AG09319 (cell line): ENCODE measurements at places on chromosomes 7 and 10.

GRCh38 chr7:41162612-41163011 lies 540.3 kb downstream of the INHBA start:
- DNase-seq = no peak

GRCh38 chr7:157543791-157544190 lies 207.0 kb downstream of the DNAJB6 start:
- no peak for DNase-seq

DNA sequence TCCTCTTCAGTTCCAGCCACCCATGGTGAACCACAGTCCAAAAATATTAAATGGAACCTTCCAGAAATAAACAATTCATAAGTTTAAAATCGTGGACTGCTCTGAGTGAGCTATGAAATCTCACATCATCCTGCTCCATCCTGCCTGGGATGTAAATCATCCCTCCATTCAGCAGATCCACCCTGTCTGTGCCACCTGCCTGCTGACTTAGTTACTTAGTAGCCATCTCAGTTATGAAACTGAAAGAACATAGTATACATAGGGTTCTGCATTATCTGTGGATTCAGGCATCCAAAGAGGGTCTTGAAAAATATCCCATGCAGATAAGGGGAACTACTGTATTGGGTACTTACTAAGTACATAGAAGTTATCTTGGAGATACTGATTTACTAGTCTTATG lies 89.0 kb downstream of the ST8SIA6 start:
- no peak for DNase-seq

DNA sequence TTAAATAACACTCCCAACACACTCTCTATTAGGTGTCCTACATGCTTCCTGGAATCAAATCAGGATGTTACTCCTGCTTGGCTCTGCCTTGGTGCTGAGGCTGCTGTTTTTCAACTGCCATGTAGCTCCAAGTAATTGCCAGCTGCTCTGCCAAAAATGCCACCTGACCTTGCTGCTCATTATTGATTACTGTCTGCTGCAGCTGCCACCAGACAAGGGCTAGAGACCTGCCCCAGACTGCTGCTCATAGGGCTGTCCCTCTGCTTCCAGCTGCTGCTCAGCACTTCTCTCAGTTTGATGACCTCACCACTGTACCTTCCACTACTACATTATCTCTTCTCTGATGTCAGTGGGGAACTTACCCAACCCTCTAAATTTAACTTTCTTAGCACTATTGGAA lies 102.5 kb downstream of the PCLO start:
- no peak for DNase-seq

GRCh38 chr10:122127943-122128342 lies 139.0 kb downstream of the TACC2 start:
- DNase-seq = no peak

GRCh38 chr10:16648366-16648765 lies 126.7 kb upstream of the C1QL3 start:
- no peak for DNase-seq

- DNase-seq = no peak
These were observed 154.1 kb upstream of the UNC5B start for GRCh38 chr10:71058308-71058707.

GRCh38 chr10:86756511-86757112 lies at the start of gene BMPR1A:
BMPR1A (plus strand) TSS chr10:86756619; CDS start chr10:86876019, 119,400 bp downstream.
- no peak for DNase-seq

DNA sequence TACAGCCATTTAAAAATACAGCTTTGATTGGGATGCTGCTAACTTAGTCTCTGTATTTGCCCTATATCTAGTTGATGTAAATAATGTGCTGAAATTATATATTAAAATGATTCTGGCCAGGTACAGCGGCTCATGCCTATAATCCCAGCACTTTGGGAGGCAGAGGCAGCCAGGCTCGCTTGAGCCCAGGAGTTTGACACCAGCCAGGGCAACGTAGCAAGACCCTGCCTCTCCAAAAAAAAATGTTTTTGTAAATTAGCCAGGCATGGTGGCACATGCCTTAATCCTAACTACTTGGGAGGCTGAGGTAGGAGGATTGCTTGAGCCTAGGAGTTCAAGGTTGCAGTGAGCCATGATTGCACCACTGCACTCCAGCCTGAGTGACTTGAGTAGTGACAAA lies 143.8 kb upstream of the CELF2 start:
- DNase-seq = no peak

- no peak for DNase-seq
These were observed 933 bp upstream of the RNF32 start for GRCh38 chr7:156639426-156640256.
